Amygdala (tissue), 56 donors: ENCODE measurements at places on chromosomes 6 and 20.

DNA sequence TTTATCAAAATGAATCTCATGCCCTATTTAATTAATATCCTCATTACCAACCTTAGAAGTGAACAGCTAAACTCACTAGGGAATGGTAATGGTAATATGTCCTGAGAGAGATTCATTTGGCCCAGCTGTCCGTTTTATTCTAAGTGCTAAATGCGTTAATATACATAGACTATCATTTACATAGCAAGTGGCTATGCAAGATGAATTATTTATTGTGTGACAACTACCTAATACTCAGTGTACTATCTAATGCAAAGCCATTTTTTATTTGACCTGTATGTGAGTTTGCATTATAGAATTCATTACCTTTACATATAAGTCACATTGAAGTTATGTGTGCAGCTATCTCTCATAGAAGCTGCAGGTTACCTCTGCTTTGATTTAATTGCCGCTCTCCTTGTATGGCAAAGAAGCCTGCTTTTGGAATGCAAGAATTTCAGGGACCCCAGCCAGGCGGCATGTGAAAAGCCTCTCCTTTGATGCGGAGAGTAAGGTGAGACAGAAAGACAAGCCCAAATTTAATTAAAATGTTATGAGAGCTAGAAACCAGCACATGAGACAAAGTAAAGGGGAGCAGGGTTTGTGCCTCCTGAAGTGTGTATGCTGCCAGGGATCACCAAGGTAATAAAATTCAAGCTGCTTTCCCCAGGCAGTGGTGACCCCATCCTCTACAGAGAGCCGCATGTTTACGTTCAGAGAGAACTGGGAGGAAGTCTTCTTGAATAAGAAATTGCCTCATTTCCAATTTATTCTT is 693.0 kb upstream of the MAP3K7 start:
- no peak for DNase-seq

GRCh38 chr20:57749131-57749690 is 39.4 kb upstream of the PMEPA1 start:
- DNase-seq: no peak

GRCh38 chr6:119129148-119129967 is 50.9 kb upstream of the FAM184A start:
- no peak for DNase-seq

GRCh38 chr6:27617700-27618689 is 145.1 kb upstream of the ZNF184 start:
- no peak for DNase-seq

- no peak for DNase-seq
Measured at GRCh38 chr6:52534966-52535390, 41.9 kb downstream of the TRAM2 start.

- DNase-seq: no peak
Measured at GRCh38 chr6:31690231-31691077, 9.6 kb upstream of the LY6G5C start.

- DNase-seq: no peak
Measured at GRCh38 chr6:16333580-16333979, 95.2 kb downstream of the GMPR start.

- no peak for DNase-seq
Measured at GRCh38 chr20:38629979-38630378, 28.4 kb downstream of the ARHGAP40 start.

GRCh38 chr6:161215193-161215592 is 58.7 kb downstream of the AGPAT4 start:
- DNase-seq: no peak

DNA sequence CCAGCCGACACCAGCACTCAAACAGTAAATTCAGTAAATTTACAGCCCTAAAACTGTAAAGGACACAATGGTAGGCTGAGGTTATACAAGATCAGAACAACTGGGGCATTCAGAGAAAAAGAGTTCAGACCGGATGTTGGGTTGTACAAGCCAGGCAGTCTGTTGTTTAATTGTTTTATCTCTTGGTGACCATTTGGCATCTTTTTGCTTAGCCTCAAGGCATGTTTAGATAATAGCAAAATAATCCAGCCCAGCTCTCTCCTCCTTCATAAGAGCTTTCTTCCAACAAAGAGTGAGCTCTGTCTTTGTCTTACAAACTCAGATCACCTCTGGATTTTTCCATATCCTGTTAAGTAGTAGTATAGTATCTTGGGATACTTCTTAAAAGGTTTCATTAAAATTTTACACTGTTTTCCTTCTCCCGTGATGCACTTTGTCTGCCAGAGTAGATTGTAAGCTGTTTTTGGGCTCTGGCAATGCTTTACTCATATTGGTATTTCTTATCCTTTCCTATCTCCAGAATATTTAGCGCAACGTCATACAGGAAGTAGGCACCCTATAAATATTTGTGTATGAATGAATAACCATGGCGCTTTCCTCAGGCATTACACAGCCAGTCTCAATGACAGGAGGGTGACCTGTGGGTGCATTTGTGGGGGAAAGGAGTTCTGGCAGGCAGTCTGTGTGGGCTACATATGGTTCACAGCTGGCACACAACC is 35.6 kb upstream of the TRAM2 start:
- no peak for DNase-seq

DNA sequence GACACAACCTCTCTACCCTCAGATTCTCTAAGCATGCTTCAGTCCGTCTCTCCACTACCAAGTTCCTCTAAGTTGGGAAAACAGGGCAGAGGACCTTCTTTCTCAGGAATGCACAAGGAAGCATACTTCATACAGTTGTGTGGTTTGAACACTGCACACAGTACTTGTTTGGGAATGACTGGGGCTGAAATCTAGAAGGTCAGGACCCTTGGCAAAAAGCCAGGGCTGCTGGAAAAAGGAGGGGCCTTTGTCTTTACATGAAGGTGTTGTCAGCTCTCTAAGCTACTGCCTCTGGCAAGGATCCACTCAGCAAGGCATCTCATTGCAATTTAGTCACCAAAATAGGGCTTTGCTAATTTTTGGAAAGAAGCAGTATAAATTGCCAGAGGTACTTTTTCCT is 20.7 kb upstream of the HEY2 start:
- DNase-seq: no peak

GRCh38 chr6:106247733-106248132 is 77.8 kb downstream of the ATG5 start:
- no peak for DNase-seq

DNA sequence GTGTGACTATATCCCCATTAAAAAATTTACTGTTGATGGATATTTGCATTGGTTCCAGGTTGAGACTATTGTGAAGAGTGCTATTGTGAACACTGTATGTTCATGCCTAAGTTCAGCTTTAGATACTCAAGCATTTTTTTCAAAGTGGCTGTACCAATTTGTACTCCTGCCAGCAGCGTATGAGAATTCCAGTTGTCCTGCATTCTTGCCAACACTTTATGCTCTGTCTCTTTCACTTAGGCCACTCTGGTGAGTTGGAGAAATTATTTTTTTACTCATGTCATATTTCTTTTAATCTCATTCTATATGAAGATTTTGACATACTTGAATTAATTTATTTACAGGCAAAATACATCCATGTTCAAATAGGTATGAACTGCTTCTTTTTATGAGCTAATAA is 76.2 kb downstream of the JAG1 start:
- DNase-seq: no peak

DNA sequence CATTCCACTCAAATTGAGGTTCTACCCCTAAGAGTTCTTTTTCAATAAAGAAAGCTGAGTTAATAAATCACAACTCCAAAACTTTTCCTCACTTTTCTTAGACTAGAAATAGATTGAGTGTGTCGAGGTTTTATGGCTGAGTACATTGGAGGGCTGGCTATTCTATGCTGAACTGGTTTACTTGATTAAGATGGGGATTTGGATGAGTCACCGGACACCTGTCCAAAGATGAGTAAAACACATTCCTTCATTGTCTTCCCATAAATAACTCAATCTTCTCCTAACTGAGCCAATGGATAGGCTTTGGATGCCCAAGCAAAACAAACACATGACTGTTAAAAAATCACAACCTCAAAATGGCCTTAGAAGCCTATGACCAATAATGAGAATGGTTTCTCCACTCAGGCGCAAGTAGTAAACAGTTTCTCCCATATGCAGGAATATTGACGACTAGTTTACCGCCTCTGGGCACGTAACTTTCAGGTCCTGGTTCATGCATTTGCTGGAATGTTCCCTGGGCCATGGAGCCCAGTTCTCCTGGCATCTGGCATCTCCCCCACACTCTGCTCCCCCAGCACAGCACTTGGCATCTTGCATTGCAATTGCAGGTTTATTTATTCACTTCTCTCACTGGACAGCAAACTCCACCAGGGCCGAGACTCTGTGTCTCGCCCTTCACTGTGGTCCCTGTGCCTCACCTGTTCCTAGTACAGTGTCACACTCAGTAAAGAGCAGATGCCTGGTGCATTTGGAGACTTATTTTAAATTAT is 43.9 kb downstream of the BCAS1 start:
- DNase-seq: no peak

GRCh38 chr6:154161689-154162088 is 122.6 kb downstream of the OPRM1 start:
- no peak for DNase-seq

DNA sequence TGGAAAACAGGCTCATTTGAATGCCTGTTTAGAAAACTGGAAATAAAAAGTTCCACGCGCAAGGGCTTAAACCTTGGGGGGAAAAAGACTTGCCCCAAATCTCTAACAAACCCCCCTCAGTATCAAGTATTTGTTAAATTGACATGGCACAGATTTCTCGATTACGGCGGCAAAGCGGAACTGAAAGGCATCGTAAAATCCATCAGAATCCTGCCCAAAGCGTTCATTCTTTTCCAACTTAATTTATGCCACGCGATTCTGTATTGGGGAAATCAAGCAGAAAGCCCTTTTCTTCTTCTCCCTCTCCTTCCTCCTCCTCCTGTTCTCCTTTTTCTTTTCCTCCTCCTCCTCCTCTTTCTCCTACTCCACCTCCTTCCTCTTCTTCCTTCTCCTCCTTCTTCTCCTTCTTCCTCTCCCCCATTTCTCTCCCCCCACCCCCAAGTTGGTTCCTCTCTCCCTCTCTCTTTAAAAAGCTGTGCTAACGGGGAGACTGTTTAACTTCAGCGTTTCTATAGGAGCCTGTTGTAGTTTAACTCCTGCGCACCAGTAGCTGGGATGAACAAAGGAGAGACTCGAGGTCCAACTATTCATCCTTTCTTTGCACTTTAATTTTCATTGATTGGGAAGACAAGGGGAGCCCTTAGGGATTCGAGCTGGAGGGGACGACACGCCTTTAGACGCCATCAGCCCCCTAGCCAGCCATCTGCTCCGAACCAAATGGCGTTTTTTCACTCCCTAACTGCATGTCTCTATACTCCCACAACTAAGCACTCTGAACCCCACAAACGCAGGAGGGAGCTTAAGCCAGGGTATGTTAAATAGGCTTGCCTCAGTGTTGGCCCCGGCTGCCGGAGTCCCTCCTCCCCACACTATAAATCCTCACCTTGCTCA is 2.7 kb upstream of the DLL1 start:
- no peak for DNase-seq

GRCh38 chr6:79440598-79440997 is 96.6 kb downstream of the LCA5 start:
- no peak for DNase-seq

DNA sequence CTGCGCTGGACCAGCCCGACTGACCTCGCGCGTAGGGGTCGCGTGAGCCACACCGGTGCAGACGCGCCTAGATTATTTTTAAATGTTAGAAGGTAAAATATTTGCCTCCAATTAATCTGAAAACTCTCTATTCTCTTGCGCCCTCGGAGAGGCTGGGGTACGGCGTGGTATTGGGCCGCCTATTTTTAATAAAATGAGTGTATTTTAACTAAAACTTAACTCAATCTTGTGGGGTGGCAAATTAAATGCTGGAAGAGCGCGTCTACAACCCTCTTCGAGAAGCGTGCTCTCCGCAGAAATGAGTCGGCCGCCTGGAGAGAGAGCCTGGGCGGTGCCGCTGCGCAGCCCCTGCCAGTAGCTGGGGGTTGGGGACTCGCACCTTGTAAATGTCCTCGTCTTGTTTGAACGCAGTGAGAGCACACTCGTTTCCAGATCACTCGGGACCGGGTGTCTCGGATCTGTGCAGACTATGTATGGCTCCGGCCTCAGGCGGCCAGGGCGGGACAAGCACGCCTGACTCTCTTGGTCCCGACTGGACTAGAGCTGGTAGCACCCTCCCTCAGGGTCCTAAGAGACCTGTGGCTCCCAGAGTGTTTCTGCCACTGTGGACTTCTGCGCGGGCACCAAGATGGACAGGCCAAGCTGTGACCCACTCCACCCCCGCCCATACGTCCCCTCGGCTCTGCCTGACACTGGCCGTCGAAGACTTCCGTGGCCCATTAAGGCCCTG is 2.0 kb upstream of the MAFB start:
- DNase-seq: no peak

DNA sequence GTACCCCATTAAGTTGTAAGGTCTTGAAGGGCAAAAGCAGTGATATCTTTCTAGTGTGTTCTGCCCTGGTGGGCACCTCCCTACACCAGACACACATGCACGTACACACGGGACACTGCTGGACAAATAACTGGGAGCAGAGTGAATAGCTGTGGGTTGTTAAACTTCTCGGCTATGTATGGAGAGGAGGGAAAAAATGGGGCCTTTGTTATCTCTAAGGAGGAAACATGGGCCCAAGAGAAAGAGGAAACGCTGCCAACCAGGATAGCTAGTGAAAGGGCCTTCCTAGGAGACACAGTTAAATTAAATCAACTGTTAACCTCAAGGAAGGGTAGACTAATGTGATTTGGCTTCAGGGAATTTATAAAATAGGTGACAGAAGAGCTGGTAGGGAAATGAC is 169.7 kb downstream of the MYLK4 start:
- DNase-seq: no peak

- no peak for DNase-seq
Measured at GRCh38 chr20:41148942-41149341, 11.6 kb downstream of the PLCG1 start.

DNA sequence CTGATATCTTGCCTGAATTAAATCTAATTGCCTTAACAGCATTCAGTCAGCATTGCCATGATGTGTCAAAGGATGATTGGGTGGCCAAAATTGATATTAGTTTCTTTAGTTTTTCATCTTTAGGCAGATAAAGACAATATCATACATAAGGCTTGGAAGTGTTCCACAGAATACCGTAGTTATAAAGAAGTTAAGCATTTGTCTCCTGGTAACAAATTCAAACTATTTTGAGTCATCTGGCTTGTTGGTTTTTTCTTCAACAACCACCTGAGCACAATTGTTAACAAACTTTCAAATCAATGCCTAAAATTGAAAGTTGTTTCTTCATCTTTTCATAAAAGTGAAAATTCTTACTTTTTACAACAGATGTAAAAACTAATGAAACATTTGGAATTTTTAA is 47.5 kb upstream of the ADGRF5 start:
- no peak for DNase-seq

- no peak for DNase-seq
Measured at GRCh38 chr6:73497915-73498314, 22.9 kb downstream of the EEF1A1 start.
